Bronchial smooth muscle cell (primary cell): ENCODE measurements at places on chromosomes 16 and 17. TPM values are rescaled to one million over a fixed set of nuclear protein-coding genes. Genes with fewer than 3 reads are reported as not detected.

Gene KRT39
- 0.16 and 0.17 TPM in 2 replicates for total RNA-seq

Gene NDE1
- total RNA-seq, result 9.4 and 17.0 TPM in 2 replicates

Gene GJD3
- 2.4 and 3.0 TPM in 2 replicates for total RNA-seq

Gene SPATA32
- total RNA-seq, result not detected in 2 replicates

Gene PNMT
- not detected in 2 replicates for total RNA-seq

Gene MT1F
- total RNA-seq, result not detected in 2 replicates

Gene SECTM1
- 20.2 and 38.8 TPM in 2 replicates for total RNA-seq

Gene PSMD11
- total RNA-seq, result 62.3 and 67.5 TPM in 2 replicates

Gene TTLL6
- total RNA-seq, result not detected in 2 replicates

Gene LSM12
- 13.7 and 17.0 TPM in 2 replicates for total RNA-seq

Gene SNAI3
- under 0.01 TPM in 1 of 2 replicates, not detected in the other for total RNA-seq

Gene RPUSD1
- total RNA-seq, result 15.3 and 15.8 TPM in 2 replicates

Gene C1QTNF1
- 4.7 and 5.4 TPM in 2 replicates for total RNA-seq

Gene TP53TG3F
- total RNA-seq, result not detected in 2 replicates

Gene METTL2A
- total RNA-seq, result 13.6 and 14.2 TPM in 2 replicates

Gene SPATA22
- total RNA-seq, result not detected in 2 replicates

Gene POLG2
- total RNA-seq, result 16.1 and 22.0 TPM in 2 replicates

Gene LDHD
- 0.43 and 2.5 TPM in 2 replicates for total RNA-seq
